H4 (cell line): ENCODE measurements at places on chromosomes 2 and 18. TPM values are rescaled to one million over a fixed set of nuclear protein-coding genes. Genes with fewer than 3 reads are reported as not detected.

FBXO41 gene
- total RNA-seq = 0.99 and 2.3 TPM in 2 replicates

SCYGR1 gene
- total RNA-seq = not detected in 2 replicates

CYP27C1 gene
- total RNA-seq = 0.08 and 0.75 TPM in 2 replicates

DNAJC5G gene
- total RNA-seq = not detected in 2 replicates

TMEM198 gene
- 0.86 and 1.9 TPM in 2 replicates for total RNA-seq

SIX3 gene
- not detected in 2 replicates for total RNA-seq

BUB1 gene
- 57.7 and 85.3 TPM in 2 replicates for total RNA-seq

UGT1A4 gene
- 0.04 TPM in 1 of 2 replicates, not detected in the other for total RNA-seq

RAD51AP2 gene
- 0.02 and 0.06 TPM in 2 replicates for total RNA-seq

TACR1 gene
- total RNA-seq = 0.14 TPM in 1 of 2 replicates, not detected in the other

SH3RF3 gene
- 0.45 and 0.87 TPM in 2 replicates for total RNA-seq

PSMA8 gene
- not detected in 2 replicates for total RNA-seq

ABCA12 gene
- 0.02 and 0.04 TPM in 2 replicates for total RNA-seq

DBI gene
- 301 and 339 TPM in 2 replicates for total RNA-seq
